ENCODE measurements at places on chromosomes 11 and 22.
A peak's percentile ranks its signal among the peaks of the same experiment; 100 is the strongest.

DNA sequence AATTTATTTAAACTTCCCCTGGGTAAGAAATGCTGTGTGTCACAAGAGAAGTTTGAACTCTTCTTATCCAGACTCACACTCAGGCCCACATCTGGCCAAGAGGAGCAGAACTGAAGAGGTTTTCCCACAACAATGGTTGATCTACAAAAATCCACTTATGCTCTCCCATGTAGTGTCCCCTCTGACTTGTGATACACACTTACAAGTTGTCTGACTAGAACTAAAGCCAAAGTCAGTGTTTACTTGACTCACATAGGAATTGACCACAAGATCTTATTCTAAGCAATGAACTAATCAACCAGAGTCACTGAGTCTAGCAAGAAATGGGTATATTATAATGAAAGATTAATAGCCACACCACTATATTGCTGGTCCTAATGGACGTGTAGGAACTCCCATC is 133.0 kb downstream of the ATG16L2 start:
- no peak for DNase-seq

- DNase-seq = no peak
Observed at GRCh38 chr11:128559496-128560103, 27.8 kb downstream of the ETS1 start.

- DNase-seq = no peak
Observed at GRCh38 chr11:128809128-128809527, 58.0 kb downstream of the KCNJ1 start.

GRCh38 chr11:107707215-107707671 is 4.6 kb downstream of the SLN start:
- no peak for DNase-seq

DNA sequence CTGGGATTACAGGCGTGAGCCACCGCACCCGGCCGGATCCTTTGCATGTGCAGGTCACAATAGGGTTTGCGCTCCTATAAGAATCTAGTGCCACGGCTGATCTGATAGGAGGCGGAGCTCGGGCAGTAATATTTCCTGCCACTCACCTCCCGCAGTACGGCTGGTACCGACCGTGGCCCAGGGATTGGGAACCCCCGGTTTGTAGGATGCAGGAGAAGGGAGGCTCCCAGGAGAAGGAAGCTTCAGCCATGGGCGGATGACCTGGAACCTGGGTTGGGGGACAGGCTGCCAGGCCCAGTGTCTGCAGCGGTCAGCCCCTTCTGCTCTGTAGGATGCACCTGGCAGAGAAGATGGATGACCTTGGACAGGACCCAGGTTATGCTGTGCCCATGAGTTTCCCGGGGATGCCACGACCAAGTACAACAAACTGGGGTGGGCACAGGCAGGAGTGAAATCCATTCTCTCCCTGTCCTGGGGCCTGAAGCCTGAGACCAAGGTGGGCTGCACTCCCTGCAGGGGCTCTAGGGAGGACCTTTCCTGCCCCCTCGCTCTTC is 818.9 kb downstream of the BRD1 start:
- DNase-seq = no peak

GRCh38 chr22:25404928-25405816 is 159.3 kb upstream of the GRK3 start:
- peak; percentile 19 for DNase-seq

DNA sequence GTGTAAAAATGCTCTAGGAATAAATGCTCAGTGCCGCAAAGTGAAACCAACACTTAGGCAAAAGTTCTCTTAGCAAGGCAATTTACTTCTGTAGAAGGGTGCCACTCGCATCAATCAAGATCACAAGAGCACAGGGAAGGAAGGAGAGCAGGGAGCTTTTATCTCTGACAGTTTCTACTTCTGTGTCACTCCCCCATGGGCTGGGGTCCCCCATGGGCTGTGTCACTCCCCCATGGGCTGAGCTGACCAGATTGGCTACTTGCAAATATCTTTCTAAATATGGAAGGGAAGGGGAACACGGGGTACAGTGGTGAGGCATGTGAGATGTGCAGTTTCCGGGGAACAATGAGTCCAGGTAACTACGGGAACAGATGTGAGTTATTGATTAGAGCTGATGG is 397 bp downstream of the OR52N2 start:
- no peak for DNase-seq

DNA sequence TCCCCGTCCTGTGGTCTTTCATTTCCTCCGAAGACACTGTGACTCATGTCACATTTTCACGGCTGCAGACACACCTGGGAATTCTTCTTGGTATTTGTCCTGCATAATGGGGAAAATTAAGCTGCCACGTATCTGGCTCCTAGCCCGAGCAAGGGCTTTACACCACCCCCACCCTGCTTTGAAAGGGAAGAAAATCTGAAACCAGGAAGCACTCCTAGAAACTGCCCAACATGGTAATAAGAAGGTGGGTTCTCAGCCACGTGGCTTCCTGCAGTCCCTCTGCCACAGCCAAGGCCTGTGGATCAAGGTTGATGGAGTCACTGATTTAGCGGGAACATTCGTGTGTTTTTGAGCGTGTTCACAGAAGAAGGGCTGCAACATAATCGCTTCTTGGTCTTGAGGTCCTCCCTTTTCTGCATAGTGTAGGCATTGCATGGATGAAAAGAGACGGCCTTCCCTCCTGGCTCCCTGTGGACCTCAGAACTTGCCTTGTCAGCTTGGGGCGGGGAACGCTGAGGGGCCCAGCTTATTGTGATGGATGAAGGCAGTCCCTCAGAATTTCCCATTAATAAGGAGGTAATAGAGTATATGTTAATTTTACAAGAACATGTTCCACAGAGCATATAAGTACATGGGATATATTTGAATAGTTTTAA is 292.0 kb downstream of the NTM start:
- no peak for DNase-seq

DNA sequence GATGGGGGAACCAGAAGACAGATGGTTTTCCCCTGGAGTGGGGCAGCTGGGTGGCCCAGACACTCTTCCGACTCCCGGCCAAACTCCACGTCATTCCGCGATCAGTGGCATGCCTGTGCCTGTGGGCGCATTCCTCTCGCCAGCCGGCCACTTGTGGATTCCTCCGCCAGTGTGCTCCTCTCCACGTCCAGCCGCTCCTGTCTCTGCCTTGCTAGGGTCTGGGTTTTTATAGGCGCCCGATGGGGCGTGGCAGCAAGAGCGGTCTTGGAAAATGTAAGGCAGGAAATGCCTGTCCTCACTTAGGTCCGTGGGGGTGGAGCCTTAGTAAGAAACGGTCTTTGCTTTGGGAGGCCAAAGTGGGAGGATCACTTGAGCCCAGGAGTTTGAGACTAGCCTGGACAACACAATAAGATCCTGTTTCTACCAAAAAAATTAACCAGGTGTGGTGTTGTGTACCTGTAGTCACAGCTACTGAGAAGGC is 81.6 kb upstream of the SEPTIN5 start:
- no peak for DNase-seq

DNA sequence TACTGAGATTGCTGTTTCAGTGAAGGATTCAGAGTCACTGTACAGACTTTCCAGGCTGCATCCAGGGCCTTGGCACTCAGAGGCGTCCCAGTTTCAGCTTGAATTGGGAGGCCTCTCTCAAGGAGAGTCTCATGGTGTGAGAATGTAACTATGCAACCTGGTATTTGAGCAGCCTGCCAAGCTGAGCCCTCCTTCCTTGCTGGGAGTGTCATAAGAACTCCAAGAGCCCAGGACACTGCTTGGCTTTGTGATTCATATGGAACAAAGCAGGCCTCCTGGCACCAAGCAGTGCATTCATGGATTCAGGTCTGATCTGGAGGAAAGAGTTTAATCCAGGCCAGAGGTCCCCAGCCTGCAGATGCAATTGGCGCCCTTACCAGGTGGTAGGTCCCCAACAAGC is 171.7 kb downstream of the DBX1 start:
- peak; percentile 84 for DNase-seq

GRCh38 chr22:30506507-30506968 is 1.0 kb upstream of the SEC14L4 start:
- DNase-seq = no peak

- peak; percentile 36 for DNase-seq
Observed at GRCh38 chr22:37166675-37167066, 17.0 kb upstream of the IL2RB start.

GRCh38 chr22:28799606-28800307 is 612 bp downstream of the XBP1 start:
- DNase-seq = peak; percentile 27

- no peak for DNase-seq
Observed at GRCh38 chr11:7467652-7468051, 17.7 kb upstream of the OLFML1 start.

DNA sequence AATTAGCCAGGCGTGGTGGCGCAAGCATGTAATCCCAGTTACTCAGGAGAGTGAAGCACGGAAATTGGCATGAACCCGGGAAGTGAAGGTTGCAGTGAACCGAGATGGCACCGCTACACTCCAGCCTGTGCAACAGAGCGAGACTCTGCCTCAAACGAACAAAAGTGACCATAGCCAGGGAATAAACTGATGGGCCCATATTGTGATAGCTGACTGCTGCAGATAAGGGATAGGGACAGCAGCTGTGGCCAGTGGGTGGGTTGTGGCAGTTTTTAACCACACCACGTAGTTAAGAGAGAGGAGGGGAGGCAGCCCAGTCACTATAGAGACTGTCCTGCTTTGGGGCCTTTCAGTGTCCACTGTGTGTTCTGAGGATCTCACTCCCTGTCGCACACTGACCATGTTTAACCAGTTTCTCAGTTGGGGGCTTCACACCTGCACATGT is 58.9 kb downstream of the PISD start:
- DNase-seq = no peak

DNA sequence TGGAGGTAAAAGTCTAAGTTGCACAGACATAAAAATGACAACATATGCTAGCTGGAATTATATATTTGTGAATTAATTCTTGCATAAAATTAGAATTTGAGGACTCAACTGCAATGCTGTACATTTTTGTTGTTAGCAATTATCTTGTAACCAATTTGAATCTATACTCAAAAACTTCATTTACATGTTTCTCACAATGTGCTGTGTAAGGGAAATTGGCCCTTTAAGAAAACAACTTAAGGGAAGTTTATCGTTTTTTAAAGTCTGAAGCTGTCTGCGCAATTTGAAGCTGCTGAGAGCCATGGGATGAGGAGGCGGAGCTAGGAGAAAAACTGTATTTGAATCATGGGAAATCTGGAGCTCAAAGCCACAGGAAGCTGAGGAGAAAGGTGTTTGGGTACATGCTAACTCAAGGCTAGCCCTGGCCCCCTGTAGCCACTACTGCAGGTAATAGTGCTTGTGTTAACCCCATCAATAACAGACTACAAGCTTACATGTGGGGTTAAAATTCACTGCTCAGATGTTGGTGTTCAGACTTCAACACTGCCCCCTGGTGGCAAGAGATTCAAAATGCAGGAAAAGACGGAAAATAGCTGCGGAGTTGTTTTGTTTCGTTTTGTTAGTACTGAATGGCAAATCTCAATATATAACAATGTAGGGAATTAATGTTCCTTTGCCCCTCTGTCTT is 126.1 kb downstream of the BRD1 start:
- DNase-seq = no peak

GRCh38 chr11:86804951-86805350 is 4.6 kb downstream of the PRSS23 start:
- no peak for DNase-seq

DNA sequence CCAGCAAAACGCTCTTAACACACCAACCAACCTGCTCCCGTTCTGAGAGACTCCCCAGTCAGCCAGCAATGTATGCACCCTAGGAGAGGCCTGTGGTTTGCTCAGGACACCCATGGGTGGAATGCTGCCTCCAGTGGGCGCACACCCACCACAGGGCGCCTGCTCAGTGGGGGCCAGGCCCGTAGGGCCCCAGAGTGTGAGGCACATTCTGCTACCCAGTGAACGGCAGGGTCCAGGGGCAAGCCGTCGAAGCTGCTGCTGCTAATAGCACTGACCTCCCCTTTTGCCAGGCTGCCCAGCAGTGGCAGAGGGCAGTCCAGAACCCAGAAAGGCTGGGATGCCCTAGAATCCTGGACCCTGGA is 12.8 kb downstream of the B3GAT1 start:
- no peak for DNase-seq

- peak; percentile 84 for DNase-seq
Observed at GRCh38 chr11:112292785-112293407, 32.2 kb upstream of the PLET1 start.

DNA sequence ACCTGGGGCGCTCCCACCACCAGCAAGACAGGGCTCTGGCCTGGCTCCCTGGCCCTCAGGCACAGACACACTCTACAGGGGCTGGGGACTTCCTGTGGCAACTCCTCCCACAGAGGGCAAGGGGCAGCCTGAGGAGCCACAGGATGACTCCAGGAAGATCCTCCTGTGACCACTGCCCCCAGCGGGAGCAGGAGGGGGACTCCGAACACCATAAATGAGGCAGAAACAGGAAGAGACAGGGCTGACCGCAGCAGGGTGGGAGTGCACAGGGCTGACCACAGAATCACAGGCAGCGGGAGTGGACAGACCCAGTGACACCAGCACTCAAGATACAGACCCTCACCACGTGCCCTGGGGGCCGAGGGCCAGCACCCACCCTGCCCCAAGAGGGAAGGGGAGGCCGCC is 10.8 kb downstream of the ARAP1 start:
- DNase-seq = no peak

- peak; percentile 35 for DNase-seq
Observed at GRCh38 chr11:83566950-83567349, 280.8 kb upstream of the CCDC90B start.

DNA sequence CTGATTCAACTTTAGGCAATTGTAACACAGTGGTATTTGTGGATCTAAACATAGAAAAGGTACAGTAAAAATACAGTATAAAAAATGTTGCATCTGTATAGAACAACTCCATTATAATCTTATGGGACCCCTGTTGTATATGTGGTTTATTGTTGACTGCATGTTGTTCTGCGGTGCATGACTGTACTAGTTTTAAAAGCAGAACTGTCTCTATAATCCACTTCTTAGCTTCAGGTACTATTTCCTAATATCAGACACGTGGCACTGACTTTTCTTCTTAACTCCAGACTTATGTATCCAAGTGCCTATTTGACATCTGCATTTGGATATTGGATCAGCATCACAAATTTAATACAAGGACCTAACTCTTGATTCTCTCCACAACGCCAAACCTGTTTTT is 41.1 kb downstream of the PACS1 start:
- no peak for DNase-seq

GRCh38 chr11:84558085-84558905 is 1068.8 kb downstream of the DLG2 start:
- DNase-seq = no peak

- no peak for DNase-seq
Observed at GRCh38 chr11:116906479-116906878, 69.1 kb upstream of the APOA1 start.

- no peak for DNase-seq
Observed at GRCh38 chr11:111980062-111980461, 42.9 kb downstream of the DIXDC1 start.

- no peak for DNase-seq
Observed at GRCh38 chr22:48931452-48931851, 896.2 kb downstream of the BRD1 start.
